NCI-H748 treated with DMSO at 0.1 percent for 48 hours (cell line): ENCODE measurements at places on chromosomes 5 and 9.

- no peak for DNase-seq
These were observed 44.5 kb upstream of the CDH6 start for GRCh38 chr5:31148959-31149475.

DNA sequence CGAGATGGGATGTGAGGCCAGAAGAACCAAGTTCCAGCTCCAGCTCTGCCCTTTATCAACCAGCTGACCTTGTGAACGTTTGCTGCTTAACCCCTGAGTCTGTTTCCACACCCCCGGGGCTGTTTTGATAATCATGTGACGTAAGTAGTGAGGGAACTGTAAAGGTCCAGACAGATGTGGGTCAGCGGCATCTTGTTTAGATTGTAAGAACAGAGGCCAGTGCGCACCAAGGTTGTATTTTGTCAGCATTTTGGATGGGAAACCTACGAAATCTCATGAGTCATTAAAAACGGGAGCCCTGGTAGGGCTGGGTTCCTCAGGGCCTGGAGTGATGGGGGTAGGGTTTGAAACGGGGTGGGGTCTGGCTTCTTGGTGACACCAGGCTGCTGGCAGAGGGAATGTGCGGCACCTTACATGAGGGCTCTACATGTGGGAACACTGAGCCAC, 13.8 kb upstream of the COL15A1 start:
- DNase-seq: no peak

DNA sequence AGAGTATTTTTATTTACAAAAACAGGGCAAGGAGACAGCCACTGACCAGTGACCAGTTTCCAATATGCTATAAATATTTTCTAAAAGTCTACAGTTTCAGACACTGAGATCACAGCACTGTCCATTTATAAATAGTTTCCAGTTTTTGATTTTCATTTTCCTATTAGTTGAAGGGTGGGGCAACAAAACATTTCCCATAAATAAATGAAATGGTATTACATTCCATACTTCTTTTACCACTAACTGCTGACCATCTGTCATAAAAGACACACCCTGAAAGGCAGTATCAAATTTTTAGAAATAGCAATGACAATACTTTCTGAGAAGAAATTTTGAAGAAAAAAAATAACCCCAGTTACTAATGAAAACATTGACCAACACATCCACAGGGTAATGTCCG, 126.7 kb downstream of the ARSB start:
- no peak for DNase-seq

- no peak for DNase-seq
These were observed 85.8 kb downstream of the LHFPL2 start for GRCh38 chr5:78562714-78563330.

- no peak for DNase-seq
These were observed 16.7 kb downstream of the TCF7 start for GRCh38 chr5:134131165-134131564.

GRCh38 chr5:121660142-121660541, 191.5 kb upstream of the FTMT start:
- no peak for DNase-seq
